Central memory CD8-positive, alpha-beta T cell (primary cell): ENCODE measurements at places on chromosomes 7 and 10.

- H3K4me1 ChIP-seq: no peaks in the 10 kb centered on the region
- no peak overlapping the region for H3K4me3 ChIP-seq
- no peaks in the 10 kb centered on the region for H3K36me3 ChIP-seq
- H3K27me3 ChIP-seq: no peaks in the 10 kb centered on the region
Observed at GRCh38 chr7:84251277-84251781, 56.7 kb upstream of the SEMA3A start.

GRCh38 chr7:105003275-105003674, 10.7 kb upstream of the KMT2E start:
- H3K27me3 ChIP-seq: no peaks in the 10 kb centered on the region
- peak overlapping the region; percentile 43 for H3K4me3 ChIP-seq
- peak overlapping the region; percentile 67 for H3K27ac ChIP-seq
- H3K36me3 ChIP-seq: peaks cover 18% of the 10 kb centered on the region

DNA sequence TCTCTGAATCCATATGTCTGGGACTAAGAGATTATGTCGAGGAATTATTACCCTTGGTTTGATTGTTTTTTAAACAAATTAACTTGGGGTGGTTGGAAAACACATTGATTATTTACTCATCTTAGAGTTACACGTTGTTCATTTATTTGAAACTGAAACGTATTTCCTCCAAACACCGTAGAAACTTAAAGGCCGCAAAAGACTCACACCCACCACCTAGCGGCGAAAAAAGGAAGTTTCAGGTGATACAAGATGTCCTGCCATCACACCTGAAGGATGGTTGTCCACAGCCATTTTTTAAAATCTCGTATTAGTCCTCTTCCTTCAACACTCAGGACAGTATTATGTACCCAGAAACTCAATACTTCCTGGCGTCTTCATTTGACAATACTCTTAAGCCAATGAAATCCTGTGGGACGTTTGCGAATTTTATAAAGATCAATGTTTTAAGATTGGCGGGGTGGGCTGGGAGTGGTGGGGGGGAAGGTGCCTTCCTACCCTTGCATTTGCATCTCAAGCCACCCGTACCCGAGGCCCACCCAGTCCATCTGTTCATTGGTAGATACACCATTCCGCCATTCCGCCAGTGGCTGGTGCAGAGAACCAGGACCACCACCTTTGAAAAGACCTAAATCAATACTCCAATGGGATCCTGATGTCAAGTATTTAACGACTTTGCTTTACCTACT, 1.4 kb upstream of the LCOR start:
- peaks cover 35% of the 10 kb centered on the region for H3K4me1 ChIP-seq
- H3K27ac ChIP-seq: peak overlapping the region; percentile 95
- peak; percentile 76 for DNase-seq
- H3K4me3 ChIP-seq: peak overlapping the region; percentile 59
- peaks cover 9% of the 10 kb centered on the region for H3K36me3 ChIP-seq
- no peaks in the 10 kb centered on the region for H3K27me3 ChIP-seq

- no peak overlapping the region for H3K4me3 ChIP-seq
- DNase-seq: no peak
- H3K27ac ChIP-seq: no peak overlapping the region
- peaks cover 7% of the 10 kb centered on the region for H3K4me1 ChIP-seq
Observed at GRCh38 chr10:61398366-61399129, 54.6 kb downstream of the TMEM26 start.

- no peaks in the 10 kb centered on the region for H3K4me1 ChIP-seq
- no peak overlapping the region for H3K4me3 ChIP-seq
- no peak overlapping the region for H3K27ac ChIP-seq
- no peak for DNase-seq
- no peaks in the 10 kb centered on the region for H3K36me3 ChIP-seq
Observed at GRCh38 chr7:82010416-82010815, 240.6 kb upstream of the HGF start.

DNA sequence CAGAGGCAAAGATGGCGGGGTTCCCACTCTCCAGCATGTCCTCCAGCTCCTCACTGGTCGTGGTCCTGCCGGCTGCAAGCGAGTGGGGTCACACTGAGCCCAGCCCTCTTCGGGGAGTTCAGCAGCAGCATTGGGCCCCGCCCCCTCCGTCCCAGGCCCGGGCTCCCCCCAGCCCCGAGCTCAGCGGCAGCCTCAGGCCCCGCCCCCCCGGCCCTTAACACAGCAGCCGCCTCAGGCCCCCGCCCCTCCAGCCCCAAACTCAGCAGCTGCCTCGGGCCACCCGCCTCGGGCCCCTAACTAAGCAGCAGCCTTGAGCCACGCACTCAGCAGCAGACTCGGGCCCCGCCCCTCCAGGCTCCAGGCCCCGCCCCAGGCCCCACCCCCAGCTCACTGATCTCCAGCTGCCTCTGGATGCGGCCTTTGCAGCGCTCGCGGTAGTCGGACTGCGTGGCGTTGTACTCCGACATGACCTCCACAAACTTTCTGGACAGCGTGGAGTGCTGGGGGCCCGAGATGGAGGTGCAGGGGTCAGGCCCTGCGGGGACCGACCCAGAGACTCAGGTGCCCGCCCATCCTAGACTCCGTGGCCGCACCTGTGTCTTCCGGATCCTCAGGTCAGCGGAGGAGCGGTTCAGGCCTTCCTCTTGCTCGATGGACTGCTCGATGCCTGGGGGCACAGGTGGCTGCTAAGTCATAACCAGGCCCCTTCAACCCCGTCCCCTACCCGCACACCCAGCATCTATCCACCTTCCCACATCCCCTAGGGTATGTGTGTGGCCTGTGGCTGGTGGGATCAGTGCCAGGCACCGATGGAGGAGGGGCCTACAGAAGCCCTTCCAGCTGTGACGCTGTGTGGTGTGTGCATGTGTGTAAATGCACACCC, 15.5 kb downstream of the STX1A start:
- no peak overlapping the region for H3K4me3 ChIP-seq
- no peak for DNase-seq
- no peaks in the 10 kb centered on the region for H3K27me3 ChIP-seq
- peaks cover 9% of the 10 kb centered on the region for H3K4me1 ChIP-seq
- no peak overlapping the region for H3K27ac ChIP-seq

- H3K36me3 ChIP-seq: no peaks in the 10 kb centered on the region
- no peaks in the 10 kb centered on the region for H3K27me3 ChIP-seq
- H3K27ac ChIP-seq: no peak overlapping the region
- no peaks in the 10 kb centered on the region for H3K4me1 ChIP-seq
Observed at GRCh38 chr10:116112232-116113231, 160.5 kb downstream of the GFRA1 start.

DNA sequence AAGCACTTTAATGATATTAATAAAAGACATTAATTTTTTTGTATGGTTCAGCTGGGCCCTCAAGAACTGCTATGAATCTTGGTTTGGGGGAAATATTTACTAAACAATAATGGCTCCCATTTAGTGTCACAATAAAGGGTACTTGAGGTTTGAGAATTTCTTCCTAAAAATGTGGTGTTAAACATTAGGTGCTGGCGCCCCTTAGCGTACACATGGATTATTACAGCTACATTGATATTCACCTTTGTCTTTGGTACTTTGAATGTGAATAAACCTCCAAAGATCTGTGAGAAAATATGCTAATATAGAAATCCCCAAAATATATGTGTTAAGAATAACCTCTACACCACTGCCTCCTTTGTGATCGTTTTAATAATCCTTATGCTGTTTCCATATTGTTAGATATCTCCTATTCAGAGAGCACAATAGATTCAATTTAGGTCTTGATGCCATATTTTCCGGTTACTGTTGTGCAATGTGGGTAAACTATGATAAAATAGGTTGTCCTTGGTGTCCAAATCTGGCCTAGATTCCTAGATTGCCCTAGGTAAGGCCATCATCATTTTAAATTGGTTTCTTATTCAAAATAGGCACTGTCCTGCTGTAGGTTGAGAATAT, 161.8 kb upstream of the CACNA2D1 start:
- no peak overlapping the region for H3K27ac ChIP-seq
- no peaks in the 10 kb centered on the region for H3K4me1 ChIP-seq
- no peaks in the 10 kb centered on the region for H3K27me3 ChIP-seq
- H3K36me3 ChIP-seq: no peaks in the 10 kb centered on the region
- no peak overlapping the region for H3K4me3 ChIP-seq
- DNase-seq: no peak

DNA sequence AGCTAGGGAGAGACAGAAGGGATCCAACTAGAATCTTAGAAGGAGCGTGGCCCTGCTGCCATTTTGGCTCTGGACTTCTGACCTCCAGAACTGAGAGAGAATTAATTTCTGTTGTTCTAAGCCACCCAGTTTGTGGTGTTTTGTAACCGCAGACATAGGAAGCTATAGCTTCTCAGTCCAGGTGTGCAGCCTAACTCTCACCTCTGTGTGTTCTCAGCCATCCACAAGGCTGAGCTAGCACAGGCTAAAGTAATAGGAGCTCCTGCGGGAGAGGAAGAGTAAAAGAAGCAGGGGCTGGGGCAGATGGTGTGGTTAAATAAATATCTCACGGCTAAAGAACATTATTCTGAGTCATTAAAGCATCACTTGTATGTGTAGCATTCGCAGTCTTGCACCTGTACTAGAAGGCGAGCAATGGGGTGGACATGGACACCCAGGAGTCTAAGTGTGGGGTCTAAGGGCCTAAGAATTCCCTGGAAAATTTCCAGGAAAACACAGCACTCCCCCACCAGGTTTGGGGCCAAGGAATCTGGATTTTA, 94.1 kb downstream of the AOAH start:
- no peak for DNase-seq
- no peak overlapping the region for H3K4me3 ChIP-seq
- peak overlapping the region; percentile 51 for H3K27ac ChIP-seq
- H3K4me1 ChIP-seq: peaks cover 37% of the 10 kb centered on the region
- H3K27me3 ChIP-seq: no peaks in the 10 kb centered on the region

GRCh38 chr7:114085313-114085591, 166.4 kb upstream of the PPP1R3A start:
- peaks cover 34% of the 10 kb centered on the region for H3K4me1 ChIP-seq
- DNase-seq: no peak
- H3K27me3 ChIP-seq: peaks cover 85% of the 10 kb centered on the region
- peak overlapping the region; percentile 81 for H3K4me3 ChIP-seq
- H3K27ac ChIP-seq: no peak overlapping the region
- peaks cover 5% of the 10 kb centered on the region for H3K36me3 ChIP-seq

- H3K27me3 ChIP-seq: peaks cover 10% of the 10 kb centered on the region
- no peaks in the 10 kb centered on the region for H3K36me3 ChIP-seq
- no peak overlapping the region for H3K4me3 ChIP-seq
Observed at GRCh38 chr10:33720161-33720560, 385.7 kb upstream of the NRP1 start.

GRCh38 chr10:2861632-2862210, 205.6 kb upstream of the PFKP start:
- H3K4me3 ChIP-seq: no peak overlapping the region
- DNase-seq: no peak
- no peaks in the 10 kb centered on the region for H3K4me1 ChIP-seq
- peaks cover 14% of the 10 kb centered on the region for H3K27me3 ChIP-seq
- peaks cover 2% of the 10 kb centered on the region for H3K36me3 ChIP-seq

GRCh38 chr7:42726066-42726785, 185.6 kb downstream of the C7orf25 start:
- H3K4me3 ChIP-seq: no peak overlapping the region
- no peaks in the 10 kb centered on the region for H3K27me3 ChIP-seq
- no peak overlapping the region for H3K27ac ChIP-seq
- no peaks in the 10 kb centered on the region for H3K36me3 ChIP-seq
- DNase-seq: no peak

DNA sequence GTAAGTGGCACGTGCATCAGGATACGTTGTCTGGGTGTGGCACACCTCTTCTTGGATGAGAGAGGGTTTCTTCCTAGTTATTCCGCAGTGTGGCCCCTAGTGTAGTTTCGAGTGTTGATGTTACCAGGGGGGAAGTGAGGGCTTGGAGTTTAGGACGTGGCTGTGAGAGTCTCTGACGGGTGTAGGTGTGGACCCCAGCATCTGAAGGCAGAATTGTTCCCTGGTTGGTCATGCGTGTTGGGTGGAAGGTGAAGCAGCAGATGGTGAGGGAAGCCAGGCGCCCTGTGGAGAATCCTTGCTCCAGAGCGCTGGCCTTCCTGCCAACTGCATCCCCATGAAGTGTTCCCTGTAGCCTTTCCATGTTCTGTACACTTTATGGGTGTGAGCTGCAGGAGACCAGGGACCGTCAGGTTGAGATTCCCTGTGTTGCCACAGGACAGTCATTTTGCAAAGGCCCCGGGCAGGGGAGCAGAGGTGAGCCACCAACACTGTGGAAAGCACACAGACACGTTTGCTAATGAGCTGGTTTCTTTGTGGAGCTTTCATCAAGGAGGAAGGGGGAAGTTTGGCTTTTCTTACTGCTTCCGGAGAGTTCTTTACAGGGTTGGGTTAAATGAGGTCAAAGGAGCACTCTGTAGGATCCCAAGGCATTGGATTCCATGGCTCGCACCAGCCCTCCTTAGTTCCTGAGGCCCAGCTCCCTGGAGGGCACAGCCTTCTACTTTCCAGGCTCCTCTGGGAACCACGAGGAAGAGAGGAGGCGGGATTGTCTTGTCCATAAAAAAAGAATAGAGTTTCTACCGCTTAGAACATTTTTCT, 32.0 kb downstream of the TSPAN14 start:
- H3K27me3 ChIP-seq: no peaks in the 10 kb centered on the region
- H3K4me1 ChIP-seq: peaks cover 96% of the 10 kb centered on the region
- DNase-seq: no peak

GRCh38 chr10:3217301-3217700, 44.7 kb upstream of the PITRM1 start:
- H3K4me3 ChIP-seq: no peak overlapping the region
- H3K27ac ChIP-seq: no peak overlapping the region
- H3K36me3 ChIP-seq: no peaks in the 10 kb centered on the region
- no peaks in the 10 kb centered on the region for H3K27me3 ChIP-seq
- H3K4me1 ChIP-seq: no peaks in the 10 kb centered on the region
- DNase-seq: no peak

DNA sequence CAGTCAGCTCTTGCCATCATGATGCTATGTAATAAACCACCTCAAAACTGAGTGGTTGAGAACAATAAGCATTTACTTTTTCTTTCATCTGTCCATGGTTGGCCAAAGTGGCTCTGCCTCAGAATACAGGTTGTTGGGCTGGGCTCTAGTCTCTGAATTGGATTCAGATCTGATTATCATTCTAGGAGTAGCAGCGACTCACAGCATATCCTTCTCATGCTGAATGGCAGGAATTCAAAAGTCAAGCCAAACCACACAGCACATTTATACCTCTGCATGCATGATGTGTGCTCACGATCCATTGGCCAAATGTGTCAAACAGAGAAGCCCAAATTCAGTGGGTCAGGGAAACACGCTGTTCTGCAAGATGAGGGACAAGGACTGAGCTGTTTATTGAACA, 13.6 kb upstream of the GALNT11 start:
- H3K27ac ChIP-seq: no peak overlapping the region
- H3K27me3 ChIP-seq: peaks cover 29% of the 10 kb centered on the region
- H3K4me1 ChIP-seq: no peaks in the 10 kb centered on the region
- DNase-seq: no peak

- no peaks in the 10 kb centered on the region for H3K4me1 ChIP-seq
- H3K4me3 ChIP-seq: no peak overlapping the region
- peaks cover 39% of the 10 kb centered on the region for H3K27me3 ChIP-seq
- H3K36me3 ChIP-seq: no peaks in the 10 kb centered on the region
Observed at GRCh38 chr10:125533866-125534265, 149.1 kb downstream of the TEX36 start.

GRCh38 chr7:105408791-105409410, 20.2 kb upstream of the SRPK2 start:
- no peak overlapping the region for H3K27ac ChIP-seq
- no peaks in the 10 kb centered on the region for H3K36me3 ChIP-seq
- no peak overlapping the region for H3K4me3 ChIP-seq
- H3K27me3 ChIP-seq: no peaks in the 10 kb centered on the region
- H3K4me1 ChIP-seq: no peaks in the 10 kb centered on the region

GRCh38 chr7:76191783-76192240, 9.9 kb upstream of the SRRM3 start:
- H3K27me3 ChIP-seq: peaks cover 44% of the 10 kb centered on the region
- no peak overlapping the region for H3K27ac ChIP-seq
- H3K4me1 ChIP-seq: no peaks in the 10 kb centered on the region
- no peaks in the 10 kb centered on the region for H3K36me3 ChIP-seq

- H3K27ac ChIP-seq: no peak overlapping the region
- DNase-seq: no peak
- H3K4me1 ChIP-seq: peaks cover 8% of the 10 kb centered on the region
- no peaks in the 10 kb centered on the region for H3K27me3 ChIP-seq
- H3K36me3 ChIP-seq: peaks cover 7% of the 10 kb centered on the region
Observed at GRCh38 chr10:118723466-118723865, 31.3 kb downstream of the CACUL1 start.
